ENCODE measurements at places on chromosomes 1 and 21. TPM values are rescaled to one million over a fixed set of nuclear protein-coding genes. Genes with fewer than 3 reads are reported as not detected.

Gene USP1
- 62.4 TPM for total RNA-seq

Gene IKBKE
- total RNA-seq, result 15.3 TPM

Gene SEC16B
- not detected for total RNA-seq

Gene SDC3
- 0.37 TPM for total RNA-seq

Gene SWT1
- total RNA-seq, result 3.0 TPM

Gene DNM3
- total RNA-seq, result 1.4 TPM

Gene CELA3A
- total RNA-seq, result not detected

Gene DMBX1
- 0.05 TPM for total RNA-seq

Gene AK2
- total RNA-seq, result 386 TPM

Gene PLA2G4A
- total RNA-seq, result 0.53 TPM

Gene GJB4
- not detected for total RNA-seq

Gene CEP170
- 56.7 TPM for total RNA-seq

Gene B3GALNT2
- 12.0 TPM for total RNA-seq

Measured in activated CD4-positive, alpha-beta T cell treated with anti-CD3 and anti-CD28 coated beads for 36 hours (primary cell).